ENCODE measurements at places on chromosomes 7 and 10.
A peak's percentile ranks its signal among the peaks of the same experiment; 100 is the strongest.

DNA sequence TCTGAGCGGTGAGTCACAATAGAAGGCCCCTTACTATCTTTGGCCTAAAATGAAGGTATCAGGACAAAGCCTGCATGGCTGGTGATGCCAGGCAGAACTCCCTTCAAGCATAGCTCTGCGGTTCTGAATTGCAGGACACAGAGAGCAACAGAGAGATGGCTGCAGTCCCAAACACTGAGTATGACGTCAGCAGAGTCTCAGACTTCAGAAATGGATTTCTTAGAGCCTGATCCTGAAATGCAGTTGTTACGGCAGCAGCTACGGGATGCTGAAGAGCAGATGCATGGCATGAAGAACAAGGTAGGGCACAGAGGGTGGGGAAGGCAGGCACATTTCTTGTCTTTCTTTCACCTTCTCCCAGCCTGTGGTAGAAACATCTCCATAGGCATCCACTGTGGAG is 13.5 kb downstream of the CCDC136 start:
- no peak for DNase-seq

- no peak for DNase-seq
Measured at GRCh38 chr10:102146971-102147428, 5.2 kb upstream of the NOLC1 start.

GRCh38 chr7:98281757-98282606 is 496 bp downstream of the BRI3 start:
- DNase-seq: no peak

- peak; percentile 5 for DNase-seq
Measured at GRCh38 chr7:97971120-97971989, 18.6 kb downstream of the OCM2 start.

- DNase-seq: no peak
Measured at GRCh38 chr10:2232479-2232878, 495.2 kb upstream of the ADARB2 start.

DNA sequence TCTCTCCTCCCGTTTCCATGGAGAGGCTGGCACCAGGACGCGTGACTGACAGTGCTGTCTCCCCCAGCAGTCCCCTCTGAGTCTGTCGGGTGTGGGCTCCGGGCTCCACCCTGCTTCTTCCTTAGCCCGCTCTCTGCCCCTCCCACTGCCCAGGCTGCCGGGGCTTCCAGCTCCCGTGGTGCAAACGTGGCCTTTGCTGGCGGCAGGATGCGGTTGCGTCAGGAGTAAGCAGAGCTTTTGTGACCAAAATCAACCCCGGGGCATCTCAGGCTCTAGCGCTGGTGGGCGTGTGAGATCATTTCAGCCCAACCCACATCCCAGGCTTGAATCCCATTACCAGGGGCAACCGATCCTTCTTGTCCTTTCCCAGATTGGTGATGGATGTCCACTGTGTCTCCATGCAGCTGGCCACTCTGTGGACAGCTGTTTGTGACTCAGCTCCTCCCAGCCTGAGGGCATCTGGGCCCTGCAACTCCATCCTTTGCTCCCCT is 28.2 kb downstream of the PTPRE start:
- DNase-seq: no peak

- DNase-seq: no peak
Measured at GRCh38 chr10:70283445-70284399, at the start of gene NPFFR1. Gene NPFFR1 (minus strand): TSS chr10:70284004. CDS start chr10:70283676, 328 bp downstream.

DNA sequence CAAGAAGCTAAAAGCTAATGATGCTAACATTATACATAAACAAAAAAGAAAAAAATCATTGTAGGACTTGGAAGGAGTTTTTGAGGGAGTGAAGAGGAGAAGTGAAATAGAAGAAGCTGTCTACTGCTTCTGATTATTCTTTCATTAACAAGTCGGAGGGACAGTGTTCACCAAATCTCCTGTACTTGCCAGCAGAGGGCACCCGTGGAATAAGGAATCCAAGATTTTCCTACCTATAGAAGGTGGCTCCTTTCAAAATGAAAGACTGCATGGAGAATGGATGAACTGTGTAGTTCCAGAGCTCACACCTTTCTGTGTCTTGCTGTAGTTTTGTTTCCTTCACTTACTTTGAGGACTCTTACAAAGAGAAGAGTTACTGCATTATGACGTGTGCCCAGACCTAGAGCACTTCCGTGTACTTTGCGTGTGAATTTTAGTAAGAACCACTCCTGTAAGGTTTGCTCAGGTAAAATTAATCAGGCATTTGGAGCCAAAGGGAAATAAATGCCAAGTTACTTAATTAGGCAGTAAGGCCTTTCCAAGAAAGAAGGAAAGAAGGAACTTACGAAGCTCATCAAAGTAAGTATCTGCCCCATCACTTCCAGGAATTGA is 145.1 kb downstream of the SEMA3D start:
- DNase-seq: no peak

DNA sequence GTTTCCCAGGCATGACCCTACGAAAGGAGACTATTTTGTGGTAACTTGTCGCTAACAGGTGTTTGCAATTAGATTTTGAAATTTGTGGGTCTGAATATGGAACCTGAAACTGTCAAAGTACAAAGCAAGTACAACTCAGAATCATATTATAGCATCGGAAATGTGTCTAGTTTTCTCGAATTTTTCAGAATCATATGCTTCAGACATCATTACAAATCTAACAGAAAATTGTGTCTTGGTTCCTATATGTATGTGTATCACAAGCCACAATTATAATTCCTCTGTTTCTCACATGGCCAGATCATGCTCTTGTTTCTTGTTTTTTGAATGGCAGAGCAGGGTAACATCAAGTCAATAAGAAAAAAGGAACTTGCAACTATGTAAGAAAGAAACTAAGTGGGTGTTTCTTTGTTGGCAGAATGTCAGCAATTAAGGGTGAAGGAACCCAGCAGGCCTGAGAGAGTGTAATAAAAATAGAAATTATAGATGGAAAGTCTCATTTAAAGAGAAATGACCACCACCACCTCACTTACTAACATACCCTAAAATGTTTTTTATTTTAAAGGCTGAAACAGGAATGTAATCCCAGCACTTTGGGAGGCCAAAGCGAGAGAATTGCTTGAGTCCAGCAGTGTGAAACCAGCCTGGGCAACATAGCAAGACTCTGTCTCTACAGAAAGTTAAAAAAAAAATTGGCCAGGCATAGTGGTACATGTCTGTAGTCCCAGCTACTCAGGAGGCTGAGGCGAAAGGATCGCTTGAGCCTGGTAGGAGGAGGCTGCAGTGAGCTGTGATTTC is 51.3 kb downstream of the PRTFDC1 start:
- DNase-seq: no peak

DNA sequence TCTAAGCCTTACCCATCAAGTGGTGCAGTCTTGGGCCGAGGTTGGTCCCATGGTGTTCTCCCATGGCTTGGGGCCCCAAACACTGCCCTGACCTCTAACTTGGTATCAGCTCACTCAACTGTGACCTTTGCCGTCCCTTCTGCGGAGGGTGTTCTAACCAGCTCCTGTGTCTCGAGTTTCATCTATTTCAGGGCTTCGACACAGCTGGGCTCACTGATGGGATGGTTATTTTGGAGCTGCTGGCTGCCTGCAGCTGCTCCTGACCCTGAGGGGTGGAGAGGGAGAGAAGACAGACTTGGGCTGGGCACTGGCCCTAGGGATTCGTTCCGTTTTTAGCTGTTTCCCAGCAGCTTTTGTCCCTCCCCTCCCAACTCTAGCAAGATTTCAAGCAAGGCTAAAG is 86.9 kb downstream of the NEURL1 start:
- no peak for DNase-seq

DNA sequence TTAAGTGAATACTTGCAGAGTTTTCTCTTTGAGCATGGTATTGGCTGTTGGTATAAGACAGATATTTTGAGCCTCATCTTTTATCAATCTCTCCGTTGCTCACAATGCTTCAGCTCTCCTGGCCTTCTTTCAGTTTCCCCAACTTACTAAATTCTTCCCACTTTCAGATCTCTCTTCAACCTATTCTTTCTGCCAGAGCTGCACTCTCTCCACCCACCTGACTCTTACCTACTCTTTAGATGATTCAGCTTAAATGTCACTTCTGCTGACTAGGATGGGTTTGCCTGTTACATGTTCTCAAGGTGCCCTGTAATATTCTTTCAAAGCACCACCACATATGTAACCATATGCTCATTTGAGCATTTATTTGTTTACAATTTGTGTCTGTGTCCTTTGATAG is 1.6 kb downstream of the EXOSC1 start:
- DNase-seq: no peak

GRCh38 chr10:2326411-2326810 is 589.1 kb upstream of the ADARB2 start:
- DNase-seq: no peak

- DNase-seq: no peak
Measured at GRCh38 chr10:5892007-5892406, 2.0 kb downstream of the FBH1 start.

DNA sequence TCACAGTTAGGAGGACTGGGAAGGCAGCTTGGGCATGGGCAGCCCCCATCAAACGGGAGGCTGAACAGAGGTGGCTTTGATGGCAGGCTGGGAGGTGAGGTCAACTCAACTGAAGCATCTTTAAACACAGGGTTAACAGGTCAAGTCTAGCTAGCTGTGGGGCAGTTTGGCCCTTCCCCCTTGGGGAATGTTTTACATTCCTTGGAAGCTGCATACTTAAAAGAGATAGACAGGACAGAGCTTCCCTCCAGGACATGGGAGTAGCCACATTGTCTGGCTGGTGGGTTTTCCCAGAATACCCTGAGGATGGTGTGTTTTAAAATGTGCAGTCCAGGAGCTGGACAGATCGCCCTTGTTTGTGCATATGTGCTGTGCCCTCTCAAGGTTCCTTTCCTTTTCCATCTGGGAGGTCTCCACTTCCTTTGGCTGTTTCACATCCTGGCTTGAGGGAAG is 6.8 kb upstream of the RASSF4 start:
- no peak for DNase-seq

GRCh38 chr10:49404321-49404878 is 8.5 kb upstream of the DRGX start:
- DNase-seq: no peak

GRCh38 chr10:3159152-3159551 is 13.4 kb downstream of the PITRM1 start:
- no peak for DNase-seq

GRCh38 chr7:95424716-95425115 is 10.1 kb downstream of the PON2 start:
- no peak for DNase-seq

All from stimulated activated CD4-positive, alpha-beta T cell treated with anti-CD3 and anti-CD28 coated beads, Interleukin-4, amount 100 ng/mL, for 1 hour (primary cell).